ENCODE measurements at places on chromosomes 4 and X. TPM values are rescaled to one million over a fixed set of nuclear protein-coding genes. Genes with fewer than 3 reads are reported as not detected.

The TMEM150C gene
- total RNA-seq: 2.7 TPM

The GYG2 gene
- total RNA-seq: 95.9 TPM

GRCh38 chrX:10173331-10173900 is 16.6 kb downstream of the CLCN4 start:
- DNase-seq: peak; percentile 77

- no peak for DNase-seq
Measured at GRCh38 chr4:76342191-76342590, 35.7 kb downstream of the STBD1 start.

DNA sequence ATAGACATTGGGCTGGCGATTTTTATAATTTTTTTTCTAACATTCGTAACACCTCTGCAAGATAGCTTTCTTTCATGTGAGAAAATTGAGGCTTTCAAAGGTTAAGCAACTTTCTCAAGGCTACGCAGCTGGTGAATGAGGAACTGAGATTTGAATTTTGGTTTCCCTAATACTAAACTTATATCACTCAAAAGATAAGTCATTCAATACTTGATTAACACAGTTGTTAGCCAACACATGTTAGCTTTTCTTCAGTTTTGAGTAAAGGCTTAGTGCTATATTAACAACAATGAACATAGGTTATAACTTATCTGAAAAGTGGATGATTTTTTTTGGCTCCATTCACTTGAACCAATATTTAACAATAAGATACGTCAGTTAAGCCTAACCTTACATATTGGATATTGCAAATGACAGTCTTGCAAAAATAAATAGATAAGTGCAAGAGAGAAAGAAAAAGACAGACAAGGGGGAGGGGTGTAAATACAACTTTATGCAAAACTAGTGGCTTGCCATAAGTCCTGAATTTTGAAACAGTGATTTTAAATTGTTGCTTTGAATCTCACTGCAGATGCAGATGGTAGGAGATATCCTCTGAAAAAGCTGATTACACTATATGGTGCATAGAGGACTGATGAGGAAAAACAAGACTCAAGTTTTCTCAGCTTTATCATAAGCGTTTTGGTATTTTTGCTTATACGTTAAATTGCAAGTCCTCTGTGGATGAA is 11.1 kb upstream of the GPM6A start:
- no peak for DNase-seq

Data from H9 (cell line).